Upper lobe of left lung (tissue), 6 donors: ENCODE measurements at places on chromosomes 5 and 9. TPM values are rescaled to one million over a fixed set of nuclear protein-coding genes. Genes with fewer than 3 reads are reported as not detected.
A peak's percentile ranks its signal among the peaks of the same experiment; 100 is the strongest.

Gene ZNF618
- 6.9 TPM for total RNA-seq

Gene PAPPA
- total RNA-seq, result 2.9 TPM

Gene STPG3
- not detected for total RNA-seq

Gene IFNK
- total RNA-seq, result not detected

Gene MIGA2
- 30.3 TPM for total RNA-seq

Gene S1PR3
- 4.2 TPM for total RNA-seq

GRCh38 chr5:51960617-51961121, 577.4 kb downstream of the ISL1 start:
- no peaks in the 10 kb centered on the region for H3K4me1 ChIP-seq
- no peak for DNase-seq
- H3K4me3 ChIP-seq, result no peak overlapping the region

- no peak overlapping the region for H3K27ac ChIP-seq
- H3K4me3 ChIP-seq, result no peak overlapping the region
- H3K4me1 ChIP-seq, result no peaks in the 10 kb centered on the region
- H3K36me3 ChIP-seq, result no peaks in the 10 kb centered on the region
These were observed 157.8 kb downstream of the SLCO4C1 start for GRCh38 chr5:102138243-102138653.

GRCh38 chr9:24912767-24913166, 367.1 kb upstream of the IZUMO3 start:
- no peaks in the 10 kb centered on the region for H3K27me3 ChIP-seq
- no peaks in the 10 kb centered on the region for H3K4me1 ChIP-seq
- no peak overlapping the region for H3K4me3 ChIP-seq
- no peaks in the 10 kb centered on the region for H3K36me3 ChIP-seq
- no peak overlapping the region for H3K27ac ChIP-seq
- no peak for DNase-seq

DNA sequence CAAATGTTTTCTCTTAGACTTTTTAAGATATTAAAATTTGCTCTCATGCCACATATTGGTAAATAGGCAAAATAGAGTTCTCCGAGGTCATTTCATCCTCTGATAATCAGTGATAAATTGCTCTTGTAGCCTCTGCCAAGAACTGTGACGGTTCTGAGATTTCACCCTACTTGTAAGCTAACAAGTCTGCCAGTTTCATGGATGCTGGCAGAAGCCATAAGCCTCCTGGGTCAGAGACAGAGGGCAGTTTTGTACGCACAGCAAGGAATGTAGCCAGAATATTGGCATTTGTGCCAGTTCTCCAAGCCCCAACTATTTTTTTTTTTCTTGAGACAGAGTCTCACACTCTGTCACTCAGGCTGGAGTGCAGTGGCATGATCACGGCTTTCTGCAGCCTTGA, 945.0 kb upstream of the WWC1 start:
- H3K27ac ChIP-seq, result no peak overlapping the region
- no peaks in the 10 kb centered on the region for H3K36me3 ChIP-seq
- no peaks in the 10 kb centered on the region for H3K27me3 ChIP-seq
- no peak overlapping the region for H3K4me3 ChIP-seq
- no peak for DNase-seq

DNA sequence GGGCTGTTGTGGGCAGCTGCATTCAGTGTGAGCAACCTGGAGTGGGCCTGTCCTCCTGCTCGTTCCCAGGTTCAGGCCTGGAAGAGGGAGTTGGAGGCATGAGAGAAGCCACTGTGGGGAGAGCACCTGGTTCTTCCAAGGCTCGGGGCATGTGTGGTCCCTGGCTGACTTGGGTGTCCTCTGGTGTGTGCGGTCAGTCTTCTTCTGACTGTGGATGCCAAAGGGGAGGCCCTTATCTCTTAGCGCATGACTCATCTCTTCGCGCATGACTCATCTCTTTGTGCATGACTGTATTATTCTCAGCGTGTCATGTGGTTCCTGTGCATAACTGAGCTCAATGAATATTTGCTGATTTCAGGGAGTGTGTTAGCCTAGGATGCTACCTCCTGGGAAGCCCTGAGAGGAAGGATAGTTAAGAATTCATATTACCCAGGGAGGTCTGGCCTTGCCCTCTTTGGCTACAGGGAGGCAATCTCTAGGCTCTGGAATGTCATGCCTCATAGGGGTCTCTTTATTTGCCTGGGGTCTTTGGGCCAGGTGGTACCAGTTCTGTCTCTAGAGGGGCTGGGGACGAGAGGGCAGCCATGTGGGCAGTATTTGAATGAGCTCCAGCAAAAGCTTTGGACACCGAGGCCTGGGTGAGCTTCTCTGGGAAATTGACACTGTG, 188.7 kb downstream of the HSPA4 start:
- H3K4me3 ChIP-seq, result no peak overlapping the region
- peaks cover 26% of the 10 kb centered on the region for H3K4me1 ChIP-seq
- peak overlapping the region; percentile 56 for H3K27ac ChIP-seq
- H3K27me3 ChIP-seq, result no peaks in the 10 kb centered on the region

GRCh38 chr9:70683841-70684240, 269.4 kb upstream of the KLF9 start:
- no peak for DNase-seq
- H3K27ac ChIP-seq, result no peak overlapping the region
- no peaks in the 10 kb centered on the region for H3K36me3 ChIP-seq
- H3K4me3 ChIP-seq, result no peak overlapping the region
- H3K4me1 ChIP-seq, result no peaks in the 10 kb centered on the region

GRCh38 chr9:122695696-122696095, 20.8 kb downstream of the OR1L3 start:
- H3K27ac ChIP-seq, result no peak overlapping the region
- H3K4me1 ChIP-seq, result no peaks in the 10 kb centered on the region
- H3K27me3 ChIP-seq, result no peaks in the 10 kb centered on the region
- no peak overlapping the region for H3K4me3 ChIP-seq
- H3K36me3 ChIP-seq, result no peaks in the 10 kb centered on the region

- H3K27ac ChIP-seq, result peak overlapping the region; percentile 91
- H3K27me3 ChIP-seq, result no peaks in the 10 kb centered on the region
- no peak for DNase-seq
- peaks cover 96% of the 10 kb centered on the region for H3K4me1 ChIP-seq
These were observed 3.8 kb upstream of the NDST1 start for GRCh38 chr5:150503977-150504620.

DNA sequence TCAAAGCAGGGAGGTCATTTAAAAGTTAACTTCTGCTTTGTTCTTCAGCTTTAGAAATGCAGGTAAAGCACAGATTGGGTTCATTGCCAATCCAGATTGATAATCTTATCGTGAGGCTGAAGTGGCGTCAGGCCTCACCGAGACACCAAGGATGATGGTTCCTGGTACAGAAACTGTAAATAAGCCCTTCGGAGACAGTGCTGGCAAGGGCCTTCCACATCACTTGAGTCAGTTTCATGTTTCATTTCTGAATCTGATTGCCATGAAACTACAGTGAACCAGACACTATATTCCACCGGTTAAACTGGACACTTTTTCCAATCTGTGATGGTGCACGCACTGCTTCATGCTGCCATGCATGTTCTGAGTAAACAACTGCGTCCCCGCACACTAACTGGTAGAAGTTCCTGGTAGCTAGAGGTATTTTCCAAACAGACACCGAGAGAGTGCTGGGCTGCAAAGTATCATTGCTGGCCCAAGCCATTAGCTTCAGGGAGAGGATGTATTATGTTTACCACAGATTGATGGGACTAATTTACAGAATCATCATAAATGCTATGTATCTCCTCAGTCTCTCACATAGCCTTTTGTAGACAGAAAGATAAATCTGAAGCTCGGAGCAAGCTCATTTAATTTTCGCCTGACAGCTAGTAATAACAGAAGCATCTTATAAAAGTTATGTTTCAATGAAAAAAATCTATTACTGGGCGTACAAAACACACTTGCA, 336.1 kb downstream of the GLIS3 start:
- no peak overlapping the region for H3K4me3 ChIP-seq
- no peak overlapping the region for H3K27ac ChIP-seq
- H3K36me3 ChIP-seq, result no peaks in the 10 kb centered on the region
- no peak for DNase-seq
- H3K27me3 ChIP-seq, result no peaks in the 10 kb centered on the region
- H3K4me1 ChIP-seq, result peaks cover 11% of the 10 kb centered on the region

DNA sequence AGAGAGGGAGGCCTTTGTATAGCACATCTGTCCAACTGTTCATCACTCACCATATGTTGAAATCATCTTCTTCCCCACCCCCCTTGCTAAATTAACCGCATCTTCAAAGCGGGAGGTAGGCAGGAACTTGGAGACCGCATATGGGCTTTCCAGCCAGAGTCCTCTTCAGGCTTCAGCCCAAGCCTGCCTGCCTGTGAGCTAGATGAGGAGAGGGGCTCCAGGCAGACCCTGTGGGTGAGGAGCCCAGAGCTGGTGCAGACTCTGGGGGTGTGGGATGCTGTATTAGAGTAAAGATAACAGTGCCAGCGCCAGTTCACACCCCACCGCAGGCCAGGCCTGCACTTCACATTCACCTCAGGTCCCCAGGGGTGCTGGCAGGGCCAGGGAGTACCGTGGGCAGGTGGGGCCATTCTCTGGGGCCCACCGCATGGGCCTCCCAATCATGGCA, 16.2 kb downstream of the PRRC2B start:
- no peak overlapping the region for H3K4me3 ChIP-seq
- H3K27me3 ChIP-seq, result no peaks in the 10 kb centered on the region
- DNase-seq, result no peak
- H3K4me1 ChIP-seq, result peaks cover 82% of the 10 kb centered on the region
- H3K36me3 ChIP-seq, result no peaks in the 10 kb centered on the region
- H3K27ac ChIP-seq, result peak overlapping the region; percentile 59

GRCh38 chr5:128477944-128478343, 60.1 kb downstream of the FBN2 start:
- H3K27me3 ChIP-seq, result no peaks in the 10 kb centered on the region
- no peaks in the 10 kb centered on the region for H3K4me1 ChIP-seq
- DNase-seq, result peak; percentile 56
- H3K27ac ChIP-seq, result no peak overlapping the region

DNA sequence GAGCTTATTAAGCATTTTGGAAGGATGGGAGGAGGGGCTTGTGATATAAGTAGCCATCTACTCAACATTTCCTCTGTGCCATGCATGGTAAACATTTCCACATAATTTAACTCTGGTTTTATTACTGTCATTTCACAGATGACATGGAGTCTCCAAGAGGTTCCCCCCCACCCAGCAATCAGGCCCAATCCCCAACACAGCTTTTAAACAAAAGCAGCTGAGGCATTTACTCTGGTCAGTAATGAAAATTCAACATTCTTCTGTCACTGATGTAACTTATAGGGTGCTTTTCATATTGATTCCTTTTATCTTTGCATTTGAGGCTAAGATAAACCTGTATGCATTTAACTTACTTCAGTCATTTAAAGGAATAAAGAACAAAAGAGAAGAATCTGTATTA, 128.1 kb downstream of the COL23A1 start:
- no peaks in the 10 kb centered on the region for H3K27me3 ChIP-seq
- peaks cover 11% of the 10 kb centered on the region for H3K4me1 ChIP-seq
- DNase-seq, result no peak
- no peaks in the 10 kb centered on the region for H3K36me3 ChIP-seq
- H3K4me3 ChIP-seq, result no peak overlapping the region

GRCh38 chr9:37963936-37964739, 60.2 kb upstream of the SLC25A51 start:
- H3K27ac ChIP-seq, result peak overlapping the region; percentile 76
- H3K27me3 ChIP-seq, result no peaks in the 10 kb centered on the region
- H3K36me3 ChIP-seq, result no peaks in the 10 kb centered on the region

DNA sequence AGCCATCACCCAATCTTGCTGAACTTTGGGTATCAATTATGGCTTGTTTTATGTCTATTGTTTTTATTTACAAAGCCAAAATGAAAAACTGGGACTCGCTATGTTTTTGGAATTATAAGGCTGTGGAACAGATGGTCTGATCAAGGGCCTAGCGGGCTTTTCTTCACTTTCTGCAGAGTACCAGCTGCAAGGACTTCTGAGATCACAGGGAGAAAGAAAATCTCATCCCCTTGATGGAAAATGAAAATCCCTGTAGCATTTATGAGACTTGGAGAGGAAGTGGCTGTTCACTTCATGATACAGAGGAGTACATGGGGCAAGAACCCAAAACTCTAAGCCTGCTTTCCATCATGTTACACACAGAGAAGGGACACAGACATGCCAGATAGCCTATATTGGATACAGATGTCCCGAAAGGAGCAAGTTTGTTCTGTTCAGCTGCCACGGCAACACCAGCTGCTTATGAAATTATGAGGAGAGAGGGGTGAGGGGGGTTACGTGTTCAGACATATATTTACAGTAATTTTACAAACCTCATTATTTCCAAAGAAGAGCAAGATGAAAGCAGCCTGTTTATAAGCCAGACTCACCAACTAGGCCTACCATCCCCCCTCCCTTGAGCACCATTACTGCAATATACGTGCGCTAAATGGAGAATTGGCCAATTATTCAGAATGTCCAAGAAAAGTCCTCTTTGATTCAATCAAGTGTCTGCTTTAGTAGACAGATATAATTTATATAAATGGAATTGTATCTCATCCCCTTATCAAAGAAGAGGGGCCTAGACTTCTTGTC, 220.0 kb downstream of the MARCHF11 start:
- no peaks in the 10 kb centered on the region for H3K36me3 ChIP-seq
- no peak overlapping the region for H3K27ac ChIP-seq
- H3K4me3 ChIP-seq, result no peak overlapping the region
- no peaks in the 10 kb centered on the region for H3K27me3 ChIP-seq
- H3K4me1 ChIP-seq, result no peaks in the 10 kb centered on the region
- DNase-seq, result no peak

GRCh38 chr9:124174433-124174832, 83.3 kb upstream of the NEK6 start:
- no peaks in the 10 kb centered on the region for H3K36me3 ChIP-seq
- H3K27me3 ChIP-seq, result no peaks in the 10 kb centered on the region
- no peak overlapping the region for H3K27ac ChIP-seq
- H3K4me1 ChIP-seq, result no peaks in the 10 kb centered on the region
- no peak overlapping the region for H3K4me3 ChIP-seq
- DNase-seq, result no peak

DNA sequence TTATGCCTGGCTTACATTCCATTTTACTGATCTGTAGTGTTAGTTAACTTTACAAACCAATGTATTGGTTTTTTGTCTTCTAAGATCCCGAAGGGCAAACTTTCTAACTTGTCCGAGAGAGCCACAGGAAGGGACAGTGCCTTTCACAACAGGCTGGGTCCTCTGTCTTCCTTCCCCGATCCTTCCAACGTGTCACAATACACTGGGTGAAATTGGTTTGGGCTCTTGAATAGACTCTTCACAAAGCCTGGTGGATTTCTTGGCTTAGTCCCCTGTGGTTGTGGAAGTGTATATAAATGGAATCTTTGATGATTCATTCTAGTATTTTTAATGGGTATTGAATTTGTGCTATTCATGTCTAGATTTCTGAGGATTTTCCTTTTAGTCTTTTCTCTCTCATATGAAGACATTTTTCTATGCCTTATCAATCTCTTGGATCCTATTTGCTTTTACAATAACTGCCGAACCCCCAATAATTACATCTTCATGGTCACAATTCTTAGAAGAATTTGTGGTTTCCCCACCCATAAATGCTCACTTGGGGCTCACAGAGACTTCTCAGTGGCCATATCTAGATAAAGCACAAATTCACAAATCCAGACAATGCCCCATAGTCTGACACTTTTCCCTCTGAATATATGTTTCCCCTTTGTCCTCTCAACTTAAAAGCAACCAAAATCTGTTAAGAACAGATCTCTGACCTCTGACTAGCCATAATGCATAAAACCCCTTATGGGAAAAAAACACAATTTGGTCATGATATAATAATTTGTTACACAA, 107.7 kb downstream of the MTRR start:
- no peaks in the 10 kb centered on the region for H3K4me1 ChIP-seq
- H3K27ac ChIP-seq, result no peak overlapping the region
- H3K4me3 ChIP-seq, result no peak overlapping the region
- no peaks in the 10 kb centered on the region for H3K36me3 ChIP-seq
- no peaks in the 10 kb centered on the region for H3K27me3 ChIP-seq

GRCh38 chr5:5203451-5203850, 63.3 kb downstream of the ADAMTS16 start:
- H3K4me3 ChIP-seq, result no peak overlapping the region
- no peak overlapping the region for H3K27ac ChIP-seq
- no peaks in the 10 kb centered on the region for H3K27me3 ChIP-seq
- H3K4me1 ChIP-seq, result no peaks in the 10 kb centered on the region
- DNase-seq, result no peak
